ENCODE measurements at places on chromosomes 3 and 15. TPM values are rescaled to one million over a fixed set of nuclear protein-coding genes. Genes with fewer than 3 reads are reported as not detected.

- H3K4me1 ChIP-seq: no peaks in the 10 kb centered on the region
- H3K27ac ChIP-seq: no peak overlapping the region
- no peak overlapping the region for H3K4me3 ChIP-seq
- H3K27me3 ChIP-seq: no peaks in the 10 kb centered on the region
- no peak for DNase-seq
- H3K36me3 ChIP-seq: no peaks in the 10 kb centered on the region
Observed at GRCh38 chr3:143170074-143170473, 50.5 kb downstream of the CHST2 start.

The KLHL18 gene
- 14.0 TPM for total RNA-seq

- H3K36me3 ChIP-seq: no peaks in the 10 kb centered on the region
- peaks cover 100% of the 10 kb centered on the region for H3K27me3 ChIP-seq
- no peak overlapping the region for H3K27ac ChIP-seq
- H3K4me1 ChIP-seq: peaks cover 8% of the 10 kb centered on the region
Observed at GRCh38 chr3:147418808-147419701, 9.9 kb downstream of the ZIC1 start.

The CHRNA5 gene
- total RNA-seq: 46.9 TPM

The TM4SF4 gene
- not detected for total RNA-seq

GRCh38 chr3:125398952-125399351, 23.8 kb upstream of the ZNF148 start:
- DNase-seq: no peak
- no peaks in the 10 kb centered on the region for H3K27me3 ChIP-seq
- H3K4me1 ChIP-seq: peaks cover 4% of the 10 kb centered on the region
- no peaks in the 10 kb centered on the region for H3K36me3 ChIP-seq

The DLEC1 gene
- 0.60 TPM for total RNA-seq

DNA sequence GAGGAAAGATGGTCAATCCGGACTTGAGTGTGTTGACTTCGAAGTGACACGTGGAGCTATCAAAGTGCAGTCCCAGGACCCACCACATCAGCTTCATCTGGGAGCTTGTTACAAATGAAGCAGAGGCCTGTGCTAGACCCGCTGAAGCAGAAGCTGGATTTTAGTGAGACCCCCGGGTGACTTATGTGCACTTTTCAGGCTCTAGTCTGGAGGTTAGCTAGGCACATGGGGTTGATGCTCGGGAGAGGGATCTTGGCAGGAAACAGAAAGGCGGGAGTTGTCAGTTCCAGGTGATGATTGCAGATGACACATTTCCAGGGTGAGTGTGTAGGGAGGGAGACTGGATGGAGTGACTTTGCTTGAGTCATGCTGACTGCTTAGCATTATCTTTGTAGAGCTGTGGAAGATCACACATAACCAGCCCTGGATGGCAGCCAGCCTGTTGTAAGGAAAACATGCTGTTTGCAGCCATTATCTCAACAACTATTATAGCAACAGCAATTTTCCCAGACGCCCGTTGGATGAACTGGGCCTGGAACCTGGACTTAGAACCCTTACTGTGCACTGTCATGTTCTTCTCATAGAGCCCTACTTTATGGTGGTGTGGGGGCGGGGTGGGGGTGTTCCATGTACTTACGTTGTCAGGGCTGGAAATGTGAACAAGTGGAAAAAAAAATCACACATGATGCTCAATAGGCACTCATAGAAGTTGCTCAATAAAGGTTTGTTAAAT, 122.4 kb downstream of the THSD4 start:
- H3K4me1 ChIP-seq: peaks cover 6% of the 10 kb centered on the region
- H3K4me3 ChIP-seq: no peak overlapping the region
- H3K27me3 ChIP-seq: no peaks in the 10 kb centered on the region
- no peaks in the 10 kb centered on the region for H3K36me3 ChIP-seq
- H3K27ac ChIP-seq: no peak overlapping the region
- no peak for DNase-seq

The PPP2R3A gene
- 24.1 TPM for total RNA-seq

The MTMR10 gene
- 18.7 TPM for total RNA-seq

Measured in neural progenitor cell (in vitro differentiated cells).